ENCODE measurements at places on chromosomes 5 and 9. TPM values are rescaled to one million over a fixed set of nuclear protein-coding genes. Genes with fewer than 3 reads are reported as not detected.

DNA sequence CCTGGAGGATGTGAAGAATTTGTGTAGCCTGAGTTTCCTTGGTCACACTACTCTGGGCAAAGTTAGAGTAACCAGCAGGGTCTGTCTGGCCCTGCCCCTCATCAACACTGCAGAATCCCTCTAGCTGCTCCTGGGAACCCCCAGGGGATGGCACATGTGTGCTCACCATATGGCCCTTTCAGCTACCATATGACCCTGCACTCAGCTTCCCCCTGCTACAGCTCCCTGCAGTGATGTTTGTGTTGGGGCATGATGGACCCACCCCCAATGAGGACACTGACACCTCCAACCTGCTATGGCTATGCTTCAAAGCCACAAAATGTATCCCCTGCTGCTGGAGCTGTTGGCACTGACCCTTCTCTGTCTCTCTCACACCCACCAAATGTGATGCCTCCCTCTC lies 152.7 kb downstream of the SNX18 start:
- DNase-seq = no peak

P4HA2 gene
- 5.5 TPM for total RNA-seq

TICAM2 gene
- total RNA-seq = 6.1 TPM

- DNase-seq = no peak
Observed at GRCh38 chr5:167304834-167305469, 986.5 kb upstream of the WWC1 start.

CD14 gene
- total RNA-seq = 0.92 TPM

DNA sequence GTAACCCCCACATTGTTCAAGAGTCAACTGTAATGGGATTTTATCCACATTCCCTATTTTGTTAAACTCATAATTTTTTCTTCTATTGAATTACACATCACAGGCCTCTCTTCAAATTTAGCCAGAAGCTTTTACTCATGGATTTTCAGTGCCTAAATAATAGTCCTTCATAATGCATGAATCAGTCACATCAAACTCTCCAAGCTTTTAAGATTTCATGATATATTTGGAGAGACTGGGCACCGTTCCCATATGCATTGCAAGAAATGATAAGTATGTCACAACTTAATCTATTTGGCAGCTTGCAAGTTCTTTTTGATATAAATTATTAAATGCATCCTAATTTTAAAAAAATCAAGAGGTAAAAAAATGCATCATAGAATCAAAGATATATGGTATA lies 465.9 kb downstream of the DMAC1 start:
- DNase-seq = no peak

DNA sequence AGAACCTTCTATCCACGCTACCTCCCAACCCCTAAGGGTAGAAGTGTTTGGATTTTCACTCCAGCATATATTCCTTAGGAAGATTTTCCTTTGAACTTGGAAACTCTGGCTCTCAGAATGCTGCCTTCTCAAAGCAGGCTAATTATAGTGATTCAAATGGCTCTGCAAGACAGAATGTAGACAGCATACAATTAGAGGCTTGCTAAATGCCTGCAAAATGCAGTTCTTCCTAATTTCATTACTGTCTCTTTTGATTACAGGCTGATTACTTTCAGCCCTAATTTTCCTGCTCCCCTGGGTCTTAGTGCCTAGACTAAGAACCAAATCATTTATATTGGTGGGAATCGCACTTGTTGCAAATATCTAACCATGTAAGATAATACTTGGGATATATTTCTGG lies 50.8 kb downstream of the ANKDD1B start:
- no peak for DNase-seq

SCGB3A1 gene
- not detected for total RNA-seq

ZNF454 gene
- not detected for total RNA-seq

- no peak for DNase-seq
Observed at GRCh38 chr9:133261103-133261752, 13.8 kb downstream of the ABO start.

DNA sequence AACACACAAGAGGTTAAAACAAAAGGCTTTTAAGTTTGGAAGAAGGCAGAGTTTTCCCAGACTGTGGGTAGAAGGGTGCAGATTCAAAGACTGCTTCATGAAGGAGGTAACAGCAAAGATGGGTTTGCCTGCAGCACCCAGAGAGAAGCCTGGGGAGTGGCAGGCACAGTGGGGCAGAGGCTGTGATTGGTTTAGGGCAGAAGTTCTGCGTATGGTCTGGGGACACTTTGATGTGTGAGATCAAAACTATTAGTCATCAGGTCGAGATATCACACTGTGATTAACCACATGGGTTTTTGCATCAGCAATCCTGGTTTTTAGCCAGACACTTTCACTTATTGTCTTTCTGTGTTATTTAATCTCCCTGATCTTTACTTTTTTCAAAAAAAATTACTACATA lies 188.8 kb upstream of the GLRA1 start:
- no peak for DNase-seq
